ENCODE measurements at places on chromosomes 7 and 10.

DNA sequence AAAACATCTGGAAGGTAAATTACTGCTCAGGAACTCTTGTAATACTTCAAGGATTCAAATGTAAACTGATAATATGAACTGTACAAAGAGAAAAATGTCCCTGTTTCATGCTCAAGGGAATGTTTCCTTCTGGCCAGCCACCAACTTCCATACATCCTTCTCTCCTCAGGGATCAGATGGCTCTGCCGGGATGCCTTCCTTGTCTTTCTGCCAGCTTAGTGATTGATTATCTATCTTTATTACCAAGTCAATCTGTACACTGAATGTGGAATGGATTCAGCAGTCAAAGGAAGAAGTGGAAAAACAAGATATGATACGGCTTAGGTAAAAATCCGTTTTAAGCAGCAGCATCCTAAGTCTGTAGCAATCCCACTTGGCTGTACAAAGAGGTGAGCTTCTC is 178.3 kb downstream of the PTN start:
- DNase-seq: no peak

GRCh38 chr10:104689105-104689504 is 48.0 kb downstream of the SORCS3 start:
- DNase-seq: no peak

DNA sequence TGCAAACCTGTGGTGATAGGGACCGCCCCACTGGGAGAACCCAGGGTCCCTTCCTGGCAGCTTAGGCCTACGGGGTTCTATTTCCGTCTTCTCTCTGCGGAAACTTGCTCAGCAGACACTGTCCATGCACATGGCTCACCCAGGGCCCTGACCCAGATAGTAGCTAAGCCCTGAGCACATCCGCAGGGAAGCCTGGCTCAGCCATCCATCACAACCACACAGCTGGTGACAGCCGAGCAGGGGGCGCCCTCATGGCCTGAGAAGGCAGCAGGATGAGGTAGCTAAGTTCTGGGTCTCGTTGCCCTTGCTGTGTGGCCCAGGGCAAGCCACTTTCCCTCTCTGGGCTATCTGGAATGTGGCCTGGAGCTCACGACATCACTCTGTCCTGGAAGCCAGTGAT is 23.3 kb downstream of the NPTX2 start:
- no peak for DNase-seq

DNA sequence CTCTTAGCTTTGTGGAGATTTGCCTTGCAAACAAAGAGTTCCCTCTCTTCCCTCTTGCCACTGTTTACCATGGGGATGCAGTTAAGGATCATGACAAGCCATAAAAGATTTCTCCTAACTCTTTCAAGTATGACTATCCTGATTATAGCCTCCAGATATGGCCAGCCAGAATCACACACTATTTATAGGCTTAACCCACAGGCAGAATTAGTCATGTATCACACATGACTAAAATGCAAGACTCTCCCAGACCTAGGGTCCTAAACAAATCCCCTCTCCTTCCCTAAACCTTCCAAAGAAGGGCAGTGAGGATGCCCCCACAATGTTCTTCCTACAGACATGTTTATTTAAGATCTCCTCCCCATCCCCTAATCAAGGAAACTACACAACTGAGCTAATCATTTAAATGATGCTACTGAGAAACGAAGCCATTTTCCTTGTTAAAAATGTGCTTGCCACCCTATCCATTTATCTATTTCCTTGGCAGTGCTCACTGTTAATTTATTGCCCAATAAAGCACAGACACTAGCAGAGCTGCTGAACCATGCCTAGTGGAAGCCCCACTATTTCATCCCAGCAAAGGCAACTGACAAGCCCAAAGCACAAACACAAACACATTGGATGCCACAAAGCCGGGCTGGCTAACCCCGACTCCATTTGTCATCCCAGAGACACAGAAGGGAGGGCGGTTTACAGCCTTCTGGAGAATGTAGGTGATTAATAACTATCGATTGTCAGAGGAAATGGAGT is 363.4 kb downstream of the KCNMA1 start:
- DNase-seq: no peak

- no peak for DNase-seq
These were observed 166.5 kb upstream of the RHEB start for GRCh38 chr7:151686016-151686766.

GRCh38 chr10:78046711-78047269 is 13.1 kb downstream of the RPS24 start:
- DNase-seq: no peak

DNA sequence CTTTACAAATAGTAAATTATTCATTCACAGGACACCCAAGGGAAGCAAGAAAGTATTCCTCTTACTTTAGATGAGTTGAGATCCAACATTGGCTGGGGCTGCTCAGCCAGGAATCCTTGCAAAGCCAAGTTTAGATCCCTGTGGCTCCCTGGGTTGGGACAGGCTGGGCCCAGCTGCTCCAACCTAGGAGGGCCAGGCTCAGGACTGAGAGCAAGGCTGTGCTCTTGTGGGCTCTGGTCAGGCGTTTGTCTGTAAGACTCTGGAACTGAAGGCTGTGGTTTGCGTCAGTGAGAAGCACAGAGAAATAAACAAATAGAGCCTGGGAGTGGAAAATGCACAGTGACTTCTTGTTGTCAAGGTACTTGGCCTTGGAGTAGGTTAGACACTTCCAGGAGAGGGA is 53.2 kb upstream of the TMEM273 start:
- no peak for DNase-seq

DNA sequence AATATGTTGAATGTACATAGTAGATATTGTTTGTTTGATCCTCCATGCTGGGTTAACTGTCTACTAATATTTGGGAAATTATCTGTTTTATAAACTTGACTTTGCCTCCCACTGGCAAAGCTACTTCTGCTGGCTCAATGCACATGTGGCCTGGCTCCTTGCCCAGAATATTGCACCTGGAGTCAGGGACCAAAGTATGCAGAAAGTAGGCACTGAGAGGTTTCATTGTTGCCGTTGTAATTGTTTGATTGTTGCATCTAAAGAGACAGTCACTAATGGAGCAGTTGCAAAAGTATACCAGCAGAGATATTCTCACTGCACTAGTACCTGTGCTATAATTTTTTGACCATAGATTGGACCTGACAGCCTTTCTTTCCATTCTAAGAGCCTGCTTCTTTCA is 137.8 kb upstream of the CNTNAP2 start:
- no peak for DNase-seq

DNA sequence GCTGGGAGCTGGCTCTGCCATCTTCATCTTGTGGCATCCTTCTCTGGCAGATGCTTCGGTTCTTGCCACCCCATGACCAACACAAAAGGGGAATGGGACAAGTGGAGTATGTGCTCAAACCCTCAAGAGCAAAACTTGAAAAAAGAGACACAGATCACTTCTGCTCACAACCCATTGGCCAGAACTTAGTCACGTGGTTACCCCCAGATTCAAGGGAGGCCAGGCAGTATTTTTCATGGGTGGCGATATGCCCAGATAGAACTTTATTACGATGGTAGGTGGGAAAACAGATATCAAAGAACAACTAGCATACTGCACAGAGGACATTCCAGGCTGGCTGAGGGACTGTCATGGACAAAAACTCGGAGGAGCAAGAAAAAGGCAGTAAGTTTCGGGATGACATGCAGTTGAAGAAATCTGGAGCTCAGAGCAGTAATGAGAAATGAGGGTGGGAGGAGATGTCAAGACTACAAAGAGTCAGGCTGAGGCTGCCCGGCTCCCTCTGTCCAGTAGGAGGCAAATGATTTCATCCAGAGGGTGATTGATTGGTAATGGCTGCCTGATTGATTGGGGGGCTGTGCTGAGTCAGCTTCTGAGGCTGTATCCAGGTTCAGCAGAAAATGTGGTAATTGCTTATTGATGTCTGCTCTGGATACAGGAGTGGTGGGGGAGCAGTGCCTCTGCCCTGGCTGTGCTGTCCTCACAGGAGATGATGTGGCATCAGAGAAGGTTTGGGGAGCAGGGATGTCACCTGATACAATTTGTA is 25.3 kb downstream of the COL13A1 start:
- DNase-seq: no peak

- DNase-seq: no peak
These were observed 396.7 kb upstream of the SORCS1 start for GRCh38 chr10:107561136-107561650.

DNA sequence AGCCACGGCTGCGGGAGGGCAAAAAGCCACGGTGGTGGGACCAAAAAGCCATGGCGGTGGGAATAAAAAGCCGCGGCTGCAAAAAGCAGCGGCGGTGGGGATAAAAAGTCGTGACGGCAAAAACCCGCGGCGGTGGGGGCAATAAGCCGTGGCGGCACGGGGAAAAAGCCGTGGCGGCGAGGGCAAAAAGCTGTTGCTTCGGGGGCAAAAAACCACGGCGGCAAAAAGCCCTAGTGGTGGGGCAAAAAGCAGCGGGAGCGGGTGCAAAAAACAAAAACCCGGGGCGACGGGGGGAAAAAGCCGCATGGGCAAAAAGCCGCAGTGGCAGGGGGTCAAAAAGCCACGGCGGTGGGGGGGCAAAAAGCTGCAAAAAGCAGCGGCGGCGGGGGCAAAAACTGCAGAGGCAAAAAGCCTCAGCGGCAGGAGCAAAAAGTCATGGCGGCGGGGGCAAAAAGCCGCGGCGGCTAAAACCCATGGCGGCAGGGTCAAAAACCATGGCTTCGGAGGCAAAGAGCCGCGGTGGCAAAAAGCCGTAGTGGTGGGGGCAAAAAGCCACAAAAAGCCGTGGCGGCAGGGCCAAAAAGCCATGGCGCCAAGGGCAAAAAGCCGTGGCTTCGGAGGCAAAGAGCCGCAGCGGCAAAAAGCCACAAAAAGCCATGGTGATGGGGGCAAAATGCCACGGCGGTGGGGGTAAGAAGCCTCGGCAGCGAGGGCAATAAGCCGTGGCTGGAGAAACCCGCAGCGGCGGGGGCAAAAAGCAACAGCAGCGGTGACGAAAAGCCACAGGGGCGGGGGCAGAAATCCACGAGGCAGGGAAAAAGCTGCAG is 525.8 kb downstream of the ZNF33B start:
- DNase-seq: no peak

DNA sequence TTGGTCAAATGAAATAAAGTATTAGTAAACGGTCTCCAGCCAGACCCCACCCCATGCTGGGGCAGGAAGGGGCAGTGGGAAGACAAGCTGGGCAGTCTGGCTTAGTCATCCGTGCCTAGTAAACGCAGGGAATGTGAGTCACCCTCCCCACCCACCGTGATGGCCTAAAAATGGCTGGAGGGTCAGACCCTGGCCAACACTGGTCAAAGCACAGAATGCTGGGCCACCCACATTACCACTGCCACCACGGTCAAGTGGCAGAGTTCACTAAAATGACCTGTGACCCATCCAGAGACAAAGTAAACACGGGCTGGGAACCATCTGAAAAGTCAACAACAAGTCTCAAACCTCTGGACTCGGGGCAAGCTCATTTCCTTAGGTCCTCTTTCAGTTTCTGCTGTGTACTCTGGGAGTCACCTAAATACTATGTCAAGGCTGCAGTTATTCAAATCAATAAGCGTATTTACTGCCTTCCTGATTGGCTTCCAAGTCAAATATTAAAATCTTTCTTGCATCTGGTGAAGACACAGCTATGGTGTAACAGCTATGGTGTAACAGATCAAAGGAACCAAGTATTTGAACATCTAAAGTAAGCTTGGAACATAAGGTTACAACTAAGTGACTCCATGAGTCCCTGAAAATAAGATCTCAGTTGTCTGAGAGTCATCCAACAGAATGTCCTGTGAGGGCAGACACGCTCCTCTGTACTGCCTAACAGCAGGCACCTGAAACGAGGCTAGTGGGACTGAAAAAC is 3.0 kb downstream of the ZFAND2A start:
- DNase-seq: no peak

DNA sequence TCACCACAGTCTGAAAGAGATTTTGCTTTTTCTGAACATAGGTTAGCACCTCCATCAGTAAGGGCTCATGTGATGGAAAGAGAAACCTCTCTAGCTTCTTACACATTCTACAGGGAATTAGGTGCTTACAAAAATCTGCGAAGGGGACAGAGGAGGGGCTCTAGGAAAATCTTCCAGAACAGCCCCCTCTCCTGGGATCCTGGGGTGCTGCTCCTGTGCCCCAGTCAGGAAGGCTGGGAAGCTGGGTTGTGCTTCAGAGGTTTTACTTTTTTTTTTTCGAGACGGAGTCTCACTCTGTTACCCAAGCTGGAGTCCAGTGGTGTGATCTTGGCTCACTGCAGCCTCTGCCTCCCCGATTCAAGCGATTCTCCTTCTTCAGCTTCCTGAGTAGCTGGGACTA is 7.5 kb upstream of the FAM171A1 start:
- DNase-seq: no peak

GRCh38 chr7:41188163-41189130 is 514.4 kb downstream of the INHBA start:
- no peak for DNase-seq

- DNase-seq: no peak
These were observed 29.6 kb downstream of the JMJD1C start for GRCh38 chr10:63436225-63436624.

GRCh38 chr7:16318989-16319915 is 102.1 kb downstream of the CRPPA start:
- no peak for DNase-seq

GRCh38 chr7:66255534-66256100 is 50.5 kb downstream of the TPST1 start:
- no peak for DNase-seq
